Left lung (tissue), 14 donors: ENCODE measurements at places on chromosomes 4 and X. TPM values are rescaled to one million over a fixed set of nuclear protein-coding genes. Genes with fewer than 3 reads are reported as not detected.

PUDP gene
- 14.4 TPM for polyA plus RNA-seq

PASD1 gene
- polyA plus RNA-seq: 0.09 TPM

SMS gene
- 104 TPM for polyA plus RNA-seq

GRCh38 chrX:130715299-130715698, 187.7 kb downstream of the ENOX2 start:
- no peak for DNase-seq

DNA sequence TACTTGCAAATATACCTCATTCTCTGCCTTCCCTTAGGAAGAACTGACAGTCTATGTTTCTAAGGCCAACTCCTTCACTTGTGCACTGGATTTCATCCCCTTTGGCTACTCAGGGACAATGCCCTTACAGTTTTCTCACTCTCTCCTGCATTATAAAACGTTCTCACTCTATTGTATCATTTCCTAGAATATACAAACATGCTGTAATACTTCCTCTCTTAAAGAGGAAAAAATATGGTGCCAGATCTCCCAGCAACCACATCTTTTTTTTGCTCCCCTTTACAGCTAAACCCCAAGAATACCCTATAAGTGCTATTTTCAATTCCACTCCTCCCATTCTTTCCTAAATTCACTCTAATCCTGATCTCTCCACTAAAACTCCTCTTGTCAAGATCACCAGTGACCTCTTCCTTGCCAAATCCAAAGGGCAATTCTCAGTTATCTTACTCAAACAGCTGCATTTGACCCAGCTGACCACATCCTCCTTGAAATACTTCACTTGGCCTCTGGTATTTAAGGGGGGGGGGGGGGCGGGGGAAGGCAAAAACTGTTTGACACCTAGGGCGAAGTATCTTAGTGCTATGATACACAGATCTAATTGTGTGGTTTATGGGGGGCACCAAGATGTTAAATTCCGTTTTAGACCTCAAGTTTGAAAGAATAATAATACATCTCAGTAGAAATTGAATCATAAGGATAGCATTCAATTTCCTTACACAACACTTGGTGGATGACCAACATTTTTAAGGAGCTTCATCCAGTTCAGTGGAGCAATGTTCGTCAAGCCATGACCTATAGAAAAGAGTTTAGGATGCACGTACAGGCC, 1.6 kb downstream of the RCHY1 start:
- DNase-seq: peak; percentile 10

DNA sequence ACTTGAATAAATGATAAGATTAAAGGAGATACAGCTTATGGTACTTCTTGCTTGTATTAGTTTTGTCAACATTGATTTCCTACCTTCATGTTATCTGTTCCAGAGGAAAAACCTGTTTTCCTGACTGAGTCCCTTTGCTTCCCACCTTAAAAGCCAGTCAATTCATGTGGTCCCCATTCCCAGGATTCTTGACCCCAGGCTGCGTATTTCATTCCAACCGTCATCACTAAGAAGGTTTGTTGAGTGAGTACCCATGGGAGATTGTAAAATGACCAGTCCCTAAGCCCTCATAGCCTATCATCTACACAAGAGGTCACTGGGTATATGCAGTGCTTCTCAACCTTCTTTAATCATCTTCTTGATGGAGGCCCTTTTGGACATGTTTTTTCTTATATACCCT, 52.2 kb downstream of the BEX3 start:
- DNase-seq: no peak

DNA sequence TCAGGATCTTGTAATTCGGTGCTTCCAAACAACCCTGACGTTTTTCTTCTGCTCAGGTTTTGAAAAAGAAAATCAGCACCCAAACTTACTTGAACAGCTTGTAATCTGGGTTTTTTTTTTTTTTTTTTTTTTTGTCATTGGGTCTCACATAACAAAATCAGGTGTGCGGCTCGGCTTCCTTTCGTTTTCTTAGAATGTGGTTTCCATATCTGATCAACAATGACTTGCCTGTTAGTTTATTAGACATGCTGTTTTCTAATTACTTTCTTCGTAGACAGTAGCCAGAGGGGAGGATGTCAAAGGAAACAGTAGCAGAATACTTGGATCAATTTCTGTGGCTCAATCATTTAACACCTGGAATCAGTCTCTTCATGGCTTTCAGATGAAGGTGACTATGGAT, 890 bp upstream of the FREM3 start:
- DNase-seq: no peak

P2RY10 gene
- 0.33 TPM for polyA plus RNA-seq

DNA sequence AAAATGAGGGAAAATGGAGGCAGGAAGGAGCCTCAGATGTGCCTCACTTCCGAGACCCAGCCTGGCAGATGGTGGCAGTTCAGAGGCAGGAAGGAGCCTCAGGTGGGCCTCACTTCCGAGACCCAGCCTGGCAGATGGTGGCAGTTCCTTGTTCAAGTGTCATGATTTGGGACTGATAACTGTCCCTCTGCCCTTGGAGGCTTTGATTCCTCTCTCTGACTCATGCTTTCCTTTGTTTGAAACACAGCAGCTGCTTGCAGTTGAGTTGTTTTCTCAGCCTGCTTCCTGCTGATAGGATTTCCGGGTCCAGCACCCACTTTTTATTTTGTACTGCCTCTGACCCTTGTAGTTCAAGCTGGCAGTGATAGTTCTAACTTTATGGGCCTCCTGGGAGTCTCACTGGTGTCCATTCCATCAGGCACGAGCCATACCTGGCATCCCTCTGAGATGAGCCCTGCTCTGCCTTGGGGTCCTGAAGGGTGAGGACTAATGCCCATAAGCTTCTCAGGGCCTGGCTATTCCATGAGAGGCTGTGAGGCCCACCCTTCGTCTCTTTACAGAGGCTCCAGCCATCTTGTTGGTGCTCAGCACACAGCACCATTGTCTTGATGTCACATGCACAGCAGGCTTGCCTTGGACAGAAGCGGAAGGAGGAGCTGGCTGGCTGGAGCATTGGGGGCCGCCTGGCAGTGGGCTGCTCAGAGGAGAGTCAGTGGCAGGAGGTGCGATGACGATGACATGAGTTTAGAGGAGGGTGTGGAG, 13.0 kb downstream of the RGS12 start:
- DNase-seq: peak; percentile 45

DNA sequence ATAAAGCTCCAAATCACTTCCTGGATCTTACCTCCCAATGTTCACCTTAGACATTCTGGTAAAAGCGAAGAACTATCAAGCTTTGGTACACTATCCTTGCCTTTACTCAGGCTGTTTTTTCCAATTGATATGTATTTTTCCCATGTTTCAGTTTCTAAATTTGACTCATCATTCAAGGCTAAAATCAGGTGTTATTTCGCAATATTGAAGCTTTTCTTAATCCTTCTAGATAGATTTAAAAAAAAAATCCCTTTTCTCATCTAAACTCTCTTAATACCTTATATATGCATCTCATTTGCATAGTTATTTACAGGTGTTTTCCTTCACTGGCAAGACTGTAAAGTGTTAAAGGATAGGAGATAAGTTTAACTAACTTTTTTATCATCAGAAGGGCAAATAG, 608.1 kb upstream of the FAM241A start:
- DNase-seq: no peak

NXF2B gene
- polyA plus RNA-seq: not detected

DNA sequence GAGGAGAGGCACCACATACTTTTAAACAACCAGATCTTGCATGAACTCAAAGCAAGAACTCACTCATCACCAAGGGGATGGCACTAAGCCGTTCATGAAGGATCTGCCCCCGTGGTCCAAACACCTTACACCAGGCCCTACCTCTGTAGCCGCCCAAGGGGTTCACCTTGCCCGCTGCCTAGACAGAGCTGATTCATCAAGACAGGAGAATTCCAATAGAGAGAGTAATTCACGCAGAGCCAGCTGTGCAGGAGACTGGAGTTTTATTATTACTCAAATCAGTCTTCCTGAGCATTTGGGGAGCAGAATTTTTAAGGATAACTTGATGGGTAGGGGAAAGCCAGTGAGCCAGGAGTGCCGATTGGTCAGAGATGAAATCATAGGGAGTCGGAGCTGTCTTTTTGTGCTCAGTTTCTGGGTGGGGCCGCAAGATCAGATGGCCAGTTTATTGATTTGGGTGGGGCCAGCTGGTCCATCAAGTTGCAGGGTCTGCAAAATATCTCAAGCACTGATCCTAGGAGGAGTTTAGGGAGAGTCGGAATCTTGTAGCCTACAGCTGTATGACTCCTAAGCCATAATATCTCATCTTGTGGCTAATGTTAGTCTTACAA, 364.7 kb downstream of the PCDH7 start:
- no peak for DNase-seq

GRCh38 chr4:174714393-174715211, 114.4 kb downstream of the GLRA3 start:
- no peak for DNase-seq

- DNase-seq: no peak
Measured at GRCh38 chr4:41140410-41140809, 73.9 kb downstream of the APBB2 start.

ABCG2 gene
- polyA plus RNA-seq: 19.8 TPM

LONRF3 gene
- 3.0 TPM for polyA plus RNA-seq

GRK4 gene
- 23.0 TPM for polyA plus RNA-seq

- no peak for DNase-seq
Measured at GRCh38 chr4:78784236-78784865, 8.2 kb downstream of the BMP2K start.

FAM47E gene
- polyA plus RNA-seq: 6.0 TPM
